ENCODE measurements at places on chromosomes 16 and 17.

DNA sequence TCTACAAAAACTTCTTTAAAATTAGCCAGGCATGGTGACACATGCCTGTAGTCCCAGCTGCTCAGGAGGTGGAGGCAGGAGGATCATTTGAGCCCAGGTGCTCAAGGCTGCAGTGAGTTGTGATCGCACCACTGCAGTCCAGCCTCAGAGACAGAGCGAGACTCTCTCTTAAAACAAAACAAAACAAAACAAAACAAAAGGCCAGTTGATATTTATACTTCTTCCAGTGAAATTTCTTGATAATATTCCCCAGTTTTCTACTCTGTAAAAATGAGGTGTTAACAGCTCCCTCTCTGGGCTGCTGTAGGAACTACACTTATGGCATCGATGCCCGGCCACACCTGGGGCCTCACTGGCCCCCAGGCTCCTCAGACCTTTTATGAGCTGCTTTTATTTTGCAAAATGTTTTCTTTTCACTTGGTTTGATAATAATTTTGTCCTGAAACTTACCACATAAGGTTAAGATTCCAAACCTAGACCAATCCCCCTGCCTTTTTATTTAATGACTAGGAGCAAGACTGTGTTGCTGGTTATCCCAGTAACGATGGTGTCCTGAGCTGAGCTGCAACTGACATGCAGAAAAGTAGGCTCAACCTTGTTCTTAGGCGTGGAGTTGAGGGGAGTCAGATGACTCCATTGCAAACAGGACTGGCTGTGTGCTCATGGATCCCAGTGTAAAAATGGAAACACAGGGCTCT, 17.6 kb downstream of the MAPK8IP3 start:
- DNase-seq, result peak; percentile 20

DNA sequence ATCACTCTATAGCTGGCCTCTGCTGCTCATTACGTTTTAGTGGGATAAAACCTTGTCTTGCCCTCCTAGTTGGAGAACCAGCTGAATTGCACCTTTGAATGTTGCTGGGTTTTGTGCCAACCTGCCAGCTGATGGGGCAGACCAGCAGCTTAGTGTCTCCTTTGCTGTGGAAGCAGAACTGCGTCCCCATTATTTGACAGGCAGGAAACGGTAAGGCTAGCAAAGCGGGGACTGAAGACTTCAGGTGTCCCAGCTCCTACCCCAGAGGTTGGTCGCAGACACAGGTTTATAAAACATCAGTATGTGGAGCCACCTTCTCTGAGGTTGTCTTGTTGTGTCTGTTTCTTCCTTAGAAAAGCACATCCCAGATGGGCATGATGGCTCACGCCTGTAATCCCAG, 158.1 kb downstream of the PRKCA start:
- DNase-seq, result no peak

- DNase-seq, result no peak
These were observed 2.1 kb downstream of the TAF1C start for GRCh38 chr16:84184775-84185174.

DNA sequence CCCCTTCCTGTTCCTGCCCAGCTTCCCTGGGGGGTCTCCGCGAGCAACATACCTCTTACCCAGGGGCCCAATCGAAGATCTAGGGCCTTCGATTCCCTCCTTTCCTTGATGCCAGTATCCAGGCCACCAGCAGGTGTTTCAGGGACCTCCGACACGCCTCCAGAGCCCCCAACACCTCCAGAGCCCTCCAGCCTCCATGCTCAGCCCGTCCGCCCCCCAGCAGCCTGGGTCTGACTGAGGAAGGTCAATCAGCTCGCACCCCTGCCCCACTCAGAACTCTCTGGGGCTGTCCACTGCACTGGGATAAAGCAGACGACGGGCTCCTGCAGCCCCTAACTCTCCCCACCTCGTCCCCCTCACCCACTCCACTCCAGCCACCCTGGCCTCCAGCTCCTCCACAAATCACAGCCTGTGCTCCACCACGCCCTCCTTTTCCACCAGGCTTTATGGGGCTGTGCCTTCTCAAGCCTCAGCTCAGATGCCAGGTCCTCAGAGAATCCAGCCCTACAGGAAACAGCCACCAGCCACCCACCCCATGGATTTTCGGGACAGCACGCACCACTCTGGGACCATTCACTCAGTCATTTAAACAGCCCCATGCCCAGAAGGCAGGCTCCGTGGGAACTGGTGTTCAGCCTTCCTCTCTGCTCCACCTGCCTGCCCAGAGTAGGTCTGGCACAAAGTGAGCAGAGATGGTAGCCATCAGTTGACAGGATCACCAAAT, 247.1 kb downstream of the RBFOX3 start:
- DNase-seq, result no peak

GRCh38 chr16:62450291-62450690, 414.1 kb upstream of the CDH8 start:
- no peak for DNase-seq

- no peak for DNase-seq
These were observed 372.3 kb upstream of the SALL1 start for GRCh38 chr16:51523400-51523799.

DNA sequence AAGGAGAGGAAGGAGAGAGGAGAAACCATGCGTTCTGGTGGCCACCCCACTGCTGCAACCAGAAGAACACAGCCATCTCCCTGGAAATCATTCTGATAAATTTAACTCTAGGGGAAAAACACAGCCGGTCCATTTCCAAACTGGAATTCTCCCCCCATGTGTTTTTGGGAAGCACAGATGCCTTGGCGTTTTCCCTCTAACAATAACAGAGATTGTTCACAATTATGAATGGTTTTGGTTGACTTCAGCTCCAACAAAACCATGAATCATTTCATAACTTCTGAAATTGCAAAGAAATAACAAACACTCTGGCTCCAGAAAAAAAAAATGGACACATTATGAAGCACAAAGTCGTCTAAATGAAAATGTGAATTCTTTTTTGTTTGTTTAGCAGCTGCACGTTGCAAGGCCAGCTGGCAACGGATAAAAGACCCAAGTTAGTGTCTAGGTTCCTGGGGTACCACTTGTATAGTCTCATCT, 46.2 kb downstream of the GNAO1 start:
- no peak for DNase-seq

GRCh38 chr17:63405741-63406261, 40.3 kb downstream of the CYB561 start:
- DNase-seq, result no peak

- peak; percentile 36 for DNase-seq
These were observed 92.8 kb downstream of the IRX3 start for GRCh38 chr16:54193665-54194333.

- no peak for DNase-seq
These were observed at the start of gene NLK for GRCh38 chr17:28042657-28042720. NLK (plus strand) TSS chr17:28042677; CDS start chr17:28042874, 197 bp downstream.

- DNase-seq, result no peak
These were observed 264.6 kb downstream of the HS3ST3A1 start for GRCh38 chr17:13337151-13337550.

DNA sequence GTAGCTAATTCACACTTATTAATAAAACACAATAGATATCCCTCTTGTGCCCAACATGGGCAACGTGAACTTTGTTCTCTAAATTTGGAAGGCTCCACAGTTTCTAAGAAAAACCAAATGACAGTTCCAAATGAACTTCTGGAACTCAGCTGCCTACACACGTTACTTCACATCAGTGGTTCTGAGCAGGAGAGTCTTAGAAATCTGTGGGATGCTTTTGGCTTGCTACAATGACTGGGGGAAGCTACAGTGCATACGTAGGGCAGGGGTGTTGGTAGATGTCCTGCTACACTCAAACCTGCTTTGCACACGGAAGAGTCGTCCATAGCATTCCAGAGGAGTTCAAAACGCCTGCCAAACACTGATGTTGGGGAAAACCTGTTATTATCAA, 8.0 kb downstream of the TXNDC11 start:
- DNase-seq, result no peak

- no peak for DNase-seq
These were observed 7.6 kb downstream of the TOP2A start for GRCh38 chr17:40410082-40410481.

GRCh38 chr17:38577244-38577643, 28.5 kb downstream of the SRCIN1 start:
- no peak for DNase-seq

- no peak for DNase-seq
These were observed 14.3 kb downstream of the SPATA32 start for GRCh38 chr17:45247429-45248131.

GRCh38 chr16:68275611-68276191, 11.4 kb downstream of the SLC7A6 start:
- no peak for DNase-seq

GRCh38 chr16:89855301-89855945, 18.0 kb upstream of the TCF25 start:
- no peak for DNase-seq

DNA sequence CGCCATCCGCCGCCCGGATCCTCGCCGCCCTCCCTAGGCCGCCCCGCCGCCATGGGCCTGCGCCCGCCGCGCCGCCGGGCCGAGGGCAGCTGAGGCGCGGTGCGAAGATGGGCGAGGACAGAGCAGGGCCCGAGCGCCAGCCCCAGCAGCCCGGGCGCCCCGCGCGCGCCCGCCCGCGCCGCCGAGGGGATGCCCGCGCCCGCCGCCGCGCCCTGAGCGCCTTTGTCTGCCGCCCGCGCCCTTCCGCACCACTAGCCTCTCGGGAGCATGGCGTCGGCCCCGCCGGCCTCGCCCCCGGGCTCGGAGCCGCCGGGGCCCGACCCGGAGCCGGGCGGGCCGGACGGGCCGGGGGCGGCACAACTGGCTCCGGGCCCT, 278 bp downstream of the RAB11FIP3 start:
- DNase-seq, result no peak

- DNase-seq, result no peak
These were observed 6.3 kb downstream of the ZNF689 start for GRCh38 chr16:30603945-30604315.

DNA sequence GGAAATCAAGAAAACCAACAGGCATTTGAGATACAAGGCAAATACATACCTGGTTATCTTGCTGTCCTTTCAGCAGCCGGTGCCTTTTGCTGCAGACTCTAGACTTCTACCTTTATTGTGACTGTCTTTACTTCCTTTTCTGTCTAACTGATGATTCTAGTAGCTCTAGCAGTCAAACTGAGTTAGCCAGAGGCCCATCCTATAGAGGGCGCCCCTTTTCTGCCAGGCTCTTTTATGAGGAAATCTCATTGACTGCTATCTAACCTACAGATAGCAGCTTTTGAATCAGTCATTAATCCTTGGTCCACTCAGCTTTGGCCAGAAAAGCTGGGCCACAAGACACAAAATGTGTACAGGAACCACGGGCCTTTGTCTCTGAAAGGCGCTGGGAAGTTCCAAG, 87.5 kb upstream of the WSB1 start:
- no peak for DNase-seq

- no peak for DNase-seq
These were observed 24.4 kb downstream of the ARHGAP17 start for GRCh38 chr16:24990803-24991202.

DNA sequence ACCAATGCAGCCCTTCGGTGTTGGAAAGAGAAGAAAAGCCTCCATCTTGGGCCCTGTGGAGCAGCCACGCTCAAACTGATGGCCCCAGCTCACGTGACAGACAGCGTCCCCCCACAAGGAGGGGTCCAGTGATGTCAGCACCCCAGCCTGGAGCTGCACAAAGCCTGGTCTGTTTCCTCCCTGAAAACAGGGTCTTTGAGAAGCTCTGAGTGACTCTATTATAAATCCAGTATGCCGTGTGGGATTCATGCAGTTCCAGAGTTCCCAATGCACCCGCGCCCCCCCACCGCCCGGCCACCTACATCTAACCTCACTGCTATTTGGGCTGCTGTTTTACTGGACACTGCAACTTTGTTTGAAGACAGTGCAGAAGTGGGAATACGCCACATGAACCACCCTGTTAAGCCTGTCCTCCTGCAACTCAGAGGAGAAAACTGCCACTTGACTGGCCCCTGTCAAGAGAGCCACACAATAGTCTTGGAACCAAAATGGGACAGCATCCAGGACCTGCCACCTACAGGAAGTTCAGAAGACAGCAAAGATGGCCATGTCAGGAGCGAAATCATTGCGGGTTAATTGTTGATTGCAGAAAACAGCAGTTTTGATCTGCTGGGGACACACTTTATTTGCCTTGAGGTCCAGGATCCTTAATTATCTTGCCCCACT, 33.1 kb downstream of the PMP22 start:
- peak; percentile 79 for DNase-seq

GRCh38 chr16:28897826-28898225, 19.5 kb downstream of the ATP2A1 start:
- no peak for DNase-seq

DNA sequence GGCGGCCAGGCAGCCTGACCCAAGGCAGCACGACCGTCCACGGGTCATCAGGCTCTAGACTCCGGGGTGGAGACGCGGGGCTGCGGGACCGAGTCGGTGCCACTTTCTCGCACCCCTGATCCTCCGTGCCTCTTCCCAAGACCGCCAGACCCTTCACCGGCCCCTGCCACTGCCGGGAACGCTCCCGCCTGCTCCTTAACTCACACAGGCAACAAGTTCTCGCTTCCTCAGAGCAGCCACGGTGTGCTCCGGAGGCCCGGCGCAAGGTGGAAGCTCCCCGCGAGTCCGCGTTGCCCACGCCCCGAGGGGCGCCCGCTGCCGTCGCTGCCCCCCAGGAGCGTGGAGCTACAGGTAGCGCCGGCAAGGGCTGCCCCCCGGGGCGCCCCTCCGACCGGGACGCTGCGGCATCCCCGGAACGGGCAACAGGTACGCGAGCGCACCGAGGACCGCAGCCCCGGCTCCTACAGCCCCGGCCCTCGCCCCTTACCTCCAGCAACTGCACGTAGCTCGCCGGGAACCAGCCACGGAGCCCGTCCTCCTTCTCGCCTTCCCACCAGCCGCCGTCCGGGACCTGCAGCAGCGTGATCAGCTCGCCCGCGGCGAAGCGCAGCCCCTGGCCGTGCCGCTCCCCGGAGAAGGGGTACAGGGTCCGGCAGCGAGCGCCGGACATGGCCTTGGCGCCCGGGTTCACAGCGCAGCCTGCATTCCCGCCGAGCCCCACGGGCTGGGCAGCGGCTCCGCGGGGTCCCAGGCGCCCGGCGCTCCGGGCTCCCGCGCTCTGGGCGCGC, 491 bp downstream of the GAS7 start:
- no peak for DNase-seq

GRCh38 chr16:87182759-87183158, 134.4 kb downstream of the C16orf95 start:
- DNase-seq, result no peak

- DNase-seq, result no peak
These were observed 11.6 kb downstream of the FBXL19 start for GRCh38 chr16:30934827-30935557.

Data from C1 segment of cervical spinal cord (tissue), 14 donors.